NCI-H187 treated with DMSO at 0.1 percent for 48 hours (cell line): ENCODE measurements at places on chromosomes 13 and 19.

GRCh38 chr13:31056644-31057271 lies 104.9 kb downstream of the HSPH1 start:
- DNase-seq = no peak

DNA sequence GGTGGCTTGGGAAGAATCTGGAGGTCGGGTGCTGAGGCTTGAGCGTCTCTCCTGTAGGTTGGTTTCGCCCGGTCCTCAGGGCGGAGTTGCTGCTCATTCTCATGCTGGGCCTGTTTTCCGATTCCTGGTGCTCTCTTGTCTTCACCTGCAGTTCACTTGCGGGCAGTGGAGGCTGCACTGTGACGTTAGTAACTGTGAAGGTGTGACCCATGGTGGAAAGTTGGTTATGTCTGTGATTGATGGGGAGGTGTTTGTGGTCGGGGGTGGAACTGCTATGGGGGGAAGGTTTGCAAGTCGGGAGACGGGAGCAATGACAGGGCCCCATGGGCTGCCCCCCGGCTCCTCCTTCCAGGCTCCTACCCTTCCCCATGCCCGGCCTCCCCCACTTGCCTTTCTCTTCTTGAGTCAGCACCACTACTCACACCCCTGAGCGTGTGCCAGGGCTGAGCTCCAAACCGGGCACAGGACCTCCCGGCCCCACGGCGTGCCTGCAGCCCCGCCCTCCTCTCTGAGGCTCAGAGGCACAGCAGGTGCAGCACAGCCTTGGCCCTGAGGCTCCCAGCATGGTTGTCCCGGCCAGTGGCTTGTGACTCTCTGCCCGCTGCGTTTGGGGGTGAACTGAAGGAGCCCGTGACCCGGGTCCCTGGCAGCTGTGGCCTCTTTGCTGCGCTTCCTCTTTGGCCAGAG lies 79.1 kb downstream of the ATP11A start:
- no peak for DNase-seq

DNA sequence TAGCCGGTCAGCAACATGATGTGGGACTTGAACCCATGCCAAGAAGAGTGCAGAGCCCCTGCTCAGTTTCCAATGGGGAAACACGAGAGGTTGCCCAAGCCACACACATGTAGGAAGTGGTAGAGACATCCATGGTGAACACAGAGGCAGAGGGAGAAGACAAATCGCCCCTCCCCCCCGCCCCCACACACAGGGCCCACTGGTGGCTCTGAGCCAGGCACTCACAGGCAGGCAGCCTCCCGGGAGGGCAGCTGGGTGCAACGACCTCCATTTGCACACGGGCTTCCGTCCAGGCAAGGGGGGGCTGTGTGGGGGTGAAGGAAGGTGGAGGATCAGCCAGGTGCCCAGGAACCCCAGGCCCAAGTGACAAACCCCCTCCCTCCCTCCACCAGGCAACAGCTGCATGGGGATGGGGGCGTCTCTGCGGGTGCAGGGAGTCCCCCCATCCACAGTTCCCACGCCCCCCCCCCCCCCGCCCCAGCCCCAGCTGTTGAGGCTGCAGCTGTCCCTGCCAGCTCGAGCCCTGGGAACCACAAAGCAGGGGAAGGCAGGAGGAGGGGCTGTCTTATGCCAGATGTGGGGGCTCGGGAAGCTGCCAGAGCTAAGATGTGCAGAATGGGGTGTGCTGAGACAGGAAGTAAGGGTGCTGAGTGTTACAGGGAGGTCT lies 3.4 kb downstream of the NOTCH3 start:
- no peak for DNase-seq

DNA sequence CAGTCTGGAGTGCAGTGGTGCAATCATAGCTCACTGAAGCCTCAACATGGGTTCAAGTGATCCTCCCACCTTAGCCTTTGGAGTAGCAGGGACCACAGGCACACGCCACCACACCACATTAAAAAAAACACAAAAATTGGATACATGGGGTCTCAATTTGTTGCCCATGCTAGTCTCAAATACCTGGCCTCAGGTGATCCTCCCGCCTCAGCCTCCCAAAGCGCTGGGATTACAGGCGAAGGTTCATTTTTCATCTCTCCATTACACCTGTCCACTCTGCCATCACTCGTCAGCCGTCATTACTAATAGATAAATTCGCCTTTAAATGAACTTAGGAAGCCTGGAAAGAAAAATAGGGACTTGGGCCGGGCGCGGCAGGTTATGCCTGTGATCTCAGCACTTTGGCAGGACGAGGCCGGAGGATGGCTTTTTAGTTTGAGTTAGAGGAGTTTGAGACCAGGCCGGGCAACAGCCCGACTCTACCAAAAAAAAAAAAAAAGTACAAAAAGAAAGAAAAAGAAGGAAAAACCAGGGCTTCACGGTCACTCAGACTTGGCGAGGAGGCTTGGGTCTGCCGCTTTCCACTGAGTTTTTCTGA lies 685 bp upstream of the SUPT5H start:
- DNase-seq = no peak

DNA sequence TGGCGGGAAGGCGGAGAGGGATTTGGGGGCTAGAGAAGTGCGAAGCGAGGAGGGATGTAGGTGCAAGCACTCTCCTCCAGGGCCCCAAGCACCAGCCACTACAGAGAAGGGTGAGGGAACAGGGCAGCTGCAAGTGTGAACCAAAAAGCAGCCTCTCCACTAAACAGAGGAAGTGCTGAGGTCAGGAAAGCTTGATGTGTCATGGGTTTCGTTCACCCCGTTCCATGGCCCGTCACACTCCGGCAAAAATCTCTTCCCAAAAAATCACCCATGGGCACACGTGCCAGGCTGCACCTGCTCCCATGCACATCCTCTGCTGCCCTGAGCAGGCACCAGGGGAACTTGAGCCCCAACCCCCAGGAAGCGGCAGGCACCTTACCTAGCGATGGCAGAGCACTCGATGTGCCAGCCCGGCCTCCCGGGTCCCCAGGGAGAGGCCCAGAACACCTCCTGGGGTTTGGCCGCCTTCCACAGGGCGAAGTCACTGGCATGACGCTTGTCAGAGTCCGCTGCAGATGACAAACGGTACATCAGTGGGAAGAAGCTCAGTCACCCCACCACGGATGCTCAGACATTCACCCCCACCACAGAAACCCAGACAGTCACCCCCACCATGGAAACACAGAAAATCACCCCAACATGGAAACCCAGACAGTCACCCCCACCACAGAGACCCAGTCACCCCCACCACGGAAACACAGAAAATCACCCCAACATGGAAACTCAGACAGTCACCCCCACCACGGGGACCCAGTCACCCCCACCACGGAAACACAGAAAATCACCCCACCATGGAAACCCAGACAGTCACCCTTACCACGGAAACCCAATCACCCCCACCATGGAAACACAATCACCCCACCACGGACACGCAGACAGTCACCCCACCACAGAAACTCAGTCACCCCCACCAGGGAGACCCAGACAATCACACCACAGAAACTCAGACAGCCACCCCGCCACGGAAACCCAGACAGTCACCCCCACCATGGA lies 29.0 kb downstream of the CARS2 start:
- no peak for DNase-seq

DNA sequence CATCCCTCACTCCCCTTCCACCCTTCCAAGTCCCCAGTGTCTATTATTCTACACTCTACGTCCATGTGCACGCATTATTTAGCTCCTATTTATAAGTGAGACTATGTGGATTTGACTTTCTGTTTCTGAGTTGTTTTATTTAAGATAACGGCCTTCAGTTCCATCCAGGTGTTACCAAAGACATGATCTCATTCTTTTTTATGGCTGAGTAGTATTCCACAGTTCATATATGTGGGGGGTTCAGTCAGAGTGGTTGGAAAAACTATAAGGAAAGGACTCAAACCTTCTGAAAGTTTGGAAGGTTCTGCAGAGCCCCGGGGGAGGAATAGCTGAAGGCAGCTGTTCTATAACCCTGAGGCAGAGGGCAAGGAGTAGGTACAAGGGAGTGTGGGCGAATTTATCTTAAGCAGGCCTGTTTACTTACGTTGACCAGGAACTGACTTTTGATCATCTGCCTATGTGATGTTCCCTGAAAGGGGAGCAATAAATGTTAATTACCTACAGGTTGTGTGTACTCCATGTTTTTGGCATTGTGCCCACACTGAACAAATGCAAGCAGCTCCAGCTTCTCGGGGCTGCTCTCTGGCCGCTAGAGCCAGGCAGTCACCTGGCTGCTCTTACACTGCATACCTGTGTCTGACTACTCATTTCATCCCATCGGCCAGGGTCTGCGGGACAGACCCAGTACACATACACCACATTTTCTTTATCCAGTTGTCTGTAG lies 13.5 kb upstream of the ADGRE1 start:
- DNase-seq = no peak

DNA sequence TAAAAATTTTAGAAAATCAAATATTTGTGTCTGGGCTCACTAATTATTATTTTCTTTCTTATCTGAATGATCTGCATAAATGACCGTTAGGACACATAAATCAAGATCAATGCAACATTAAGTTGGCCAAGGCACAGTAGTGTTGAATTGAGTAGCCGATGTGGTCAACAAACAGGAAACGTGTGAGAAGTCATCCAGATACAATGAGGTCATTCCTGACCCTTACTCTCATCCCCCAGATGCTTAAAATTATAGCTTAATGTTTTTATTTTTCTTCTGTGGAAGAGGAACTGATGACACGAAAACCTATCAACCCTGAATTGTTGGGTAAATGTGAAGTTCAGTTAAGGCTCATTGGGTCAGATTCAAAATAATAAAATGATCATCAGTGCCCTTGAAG lies 222.9 kb downstream of the RFC3 start:
- no peak for DNase-seq

- no peak for DNase-seq
Measured at GRCh38 chr13:33052506-33053280, 36.5 kb downstream of the KL start.
